ENCODE measurements at places on chromosomes 3 and 15.
A peak's percentile ranks its signal among the peaks of the same experiment; 100 is the strongest.

GRCh38 chr15:29099131-29099880, 170.3 kb downstream of the NSMCE3 start:
- DNase-seq, result no peak

- DNase-seq, result no peak
Measured at GRCh38 chr3:136602818-136603217, 149.4 kb downstream of the STAG1 start.

GRCh38 chr15:90620379-90621067, 90.8 kb downstream of the CRTC3 start:
- DNase-seq, result peak; percentile 79

DNA sequence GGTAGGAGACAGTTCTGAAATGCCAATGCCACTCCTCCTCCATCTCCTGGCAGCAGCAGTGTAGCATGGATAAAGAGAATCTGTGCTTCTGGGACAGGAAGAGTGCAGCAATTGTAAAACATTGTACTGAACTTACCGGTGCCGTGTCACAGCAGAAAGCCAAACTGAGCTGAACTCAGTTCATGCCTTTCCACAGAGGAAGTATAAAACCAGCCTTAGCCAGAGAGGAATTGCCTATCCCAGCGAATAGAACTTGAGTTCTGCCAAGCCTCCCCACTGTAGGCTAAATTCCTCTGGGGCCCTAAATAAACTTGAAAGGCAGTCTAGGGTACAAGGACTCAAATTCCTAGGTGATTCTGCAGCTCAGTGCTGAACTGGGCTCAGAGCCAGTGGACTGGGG, 148.8 kb downstream of the SLC9A9 start:
- no peak for DNase-seq

DNA sequence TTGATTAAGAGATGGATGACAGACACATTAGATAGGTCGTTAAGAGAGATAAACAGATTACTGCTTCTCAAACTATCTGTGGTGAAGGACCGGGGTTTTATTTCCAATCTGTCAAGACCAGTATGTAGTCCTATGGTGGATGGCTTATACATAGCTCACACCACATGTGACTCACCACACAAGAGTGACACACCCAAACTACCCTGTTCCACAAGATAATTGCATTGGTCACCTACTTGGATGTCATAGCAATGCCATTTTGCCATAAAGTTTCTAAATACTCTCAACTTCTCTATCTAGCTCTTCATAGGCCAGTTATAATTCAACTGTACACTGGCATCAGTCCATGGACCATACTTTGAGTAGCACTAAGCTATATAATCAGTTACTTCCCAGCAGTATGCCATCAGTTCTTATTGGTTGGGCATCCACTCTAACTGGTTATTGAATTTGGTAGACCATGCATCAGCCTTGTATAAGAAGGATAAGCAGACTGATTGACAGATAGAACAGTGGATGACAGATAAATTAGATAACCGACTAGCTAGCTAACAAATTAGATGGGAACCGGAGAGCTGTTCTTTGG, 11.6 kb downstream of the WWTR1 start:
- no peak for DNase-seq

DNA sequence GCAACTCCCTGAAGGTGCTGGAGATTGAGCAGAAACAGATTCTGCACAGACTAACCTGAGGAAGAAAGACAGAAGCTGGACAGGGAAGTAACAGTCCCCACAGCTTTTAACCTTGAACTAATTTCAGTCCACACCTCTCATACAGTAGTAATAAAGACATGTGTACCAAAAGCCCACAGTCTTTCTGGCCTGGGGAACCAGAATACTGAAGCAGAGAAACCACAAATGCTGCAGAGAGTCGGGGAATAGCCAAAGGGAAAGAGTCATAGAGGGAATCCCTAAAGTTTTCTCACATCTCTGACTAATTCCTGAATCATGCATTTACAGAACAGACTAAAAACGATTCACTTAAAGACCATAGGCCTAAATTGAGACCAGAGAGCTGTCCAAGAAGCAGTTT, 503.4 kb upstream of the NECTIN3 start:
- DNase-seq, result no peak

GRCh38 chr3:105399611-105400010, 32.9 kb downstream of the ALCAM start:
- no peak for DNase-seq

GRCh38 chr15:95912280-95912625, 418.2 kb upstream of the NR2F2 start:
- no peak for DNase-seq

- DNase-seq, result no peak
Measured at GRCh38 chr3:49712631-49713317, 6.7 kb downstream of the AMIGO3 start.

- no peak for DNase-seq
Measured at GRCh38 chr3:128050597-128050996, 1.6 kb upstream of the SEC61A1 start.

- no peak for DNase-seq
Measured at GRCh38 chr3:179666436-179667035, 13.7 kb downstream of the USP13 start.

- DNase-seq, result no peak
Measured at GRCh38 chr15:27701956-27702355, 397.2 kb downstream of the OCA2 start.

GRCh38 chr3:159829056-159829455, 159.6 kb upstream of the IL12A start:
- DNase-seq, result no peak

DNA sequence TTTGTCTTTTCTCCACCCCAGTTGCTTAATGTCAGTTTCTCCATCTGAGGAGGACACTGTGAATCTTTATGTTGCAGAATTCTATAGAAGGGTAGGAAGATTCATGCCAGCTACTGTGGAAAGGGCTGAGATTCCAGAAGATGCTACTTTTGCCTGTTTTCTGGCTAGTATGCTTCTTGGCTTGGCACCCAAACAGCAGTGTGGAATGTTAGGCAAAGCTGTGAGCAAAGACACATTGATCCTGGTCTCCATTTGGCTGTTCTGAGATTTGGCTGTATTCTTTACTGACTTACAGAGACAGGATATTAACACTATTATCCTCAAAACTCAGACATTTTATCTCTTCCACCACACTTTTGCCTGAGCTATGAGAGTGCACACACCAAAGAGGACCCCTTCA, 39.3 kb downstream of the PDHB start:
- DNase-seq, result no peak

DNA sequence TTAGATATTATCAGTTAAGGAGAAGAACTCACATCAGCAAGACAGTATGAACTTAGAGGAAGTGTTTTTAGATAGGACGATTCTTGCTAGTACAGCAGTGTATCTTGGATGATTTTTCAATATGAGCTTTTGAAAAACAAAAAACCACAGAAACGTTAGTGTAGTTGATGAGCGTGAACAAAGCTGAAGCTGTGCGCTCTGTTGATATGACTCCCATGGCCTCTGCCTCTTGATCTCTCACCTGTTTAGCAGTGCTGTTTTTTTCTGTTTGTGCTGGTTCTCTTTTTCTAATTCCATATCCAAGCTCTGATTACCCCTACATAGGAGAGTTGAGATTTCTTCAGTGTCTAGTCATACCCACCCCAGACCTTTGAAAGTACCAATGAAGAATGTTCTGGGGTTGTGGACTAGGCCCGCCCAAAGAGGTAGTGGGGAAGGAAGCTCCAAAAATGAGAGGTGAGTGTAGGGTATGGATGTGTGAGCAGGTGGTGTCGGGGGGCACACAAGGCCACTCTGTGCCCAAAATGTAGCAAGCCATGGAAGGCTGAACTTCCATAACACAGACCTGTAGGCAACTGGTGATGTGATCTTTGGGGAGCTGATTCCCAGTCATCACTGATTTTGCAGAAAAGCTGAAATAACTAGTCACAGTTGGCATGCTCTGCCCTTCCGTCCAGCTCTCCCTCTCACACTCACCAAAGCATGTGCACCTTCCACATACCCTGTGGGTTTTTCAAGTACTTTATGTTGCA, 20.0 kb upstream of the CMTM7 start:
- no peak for DNase-seq

DNA sequence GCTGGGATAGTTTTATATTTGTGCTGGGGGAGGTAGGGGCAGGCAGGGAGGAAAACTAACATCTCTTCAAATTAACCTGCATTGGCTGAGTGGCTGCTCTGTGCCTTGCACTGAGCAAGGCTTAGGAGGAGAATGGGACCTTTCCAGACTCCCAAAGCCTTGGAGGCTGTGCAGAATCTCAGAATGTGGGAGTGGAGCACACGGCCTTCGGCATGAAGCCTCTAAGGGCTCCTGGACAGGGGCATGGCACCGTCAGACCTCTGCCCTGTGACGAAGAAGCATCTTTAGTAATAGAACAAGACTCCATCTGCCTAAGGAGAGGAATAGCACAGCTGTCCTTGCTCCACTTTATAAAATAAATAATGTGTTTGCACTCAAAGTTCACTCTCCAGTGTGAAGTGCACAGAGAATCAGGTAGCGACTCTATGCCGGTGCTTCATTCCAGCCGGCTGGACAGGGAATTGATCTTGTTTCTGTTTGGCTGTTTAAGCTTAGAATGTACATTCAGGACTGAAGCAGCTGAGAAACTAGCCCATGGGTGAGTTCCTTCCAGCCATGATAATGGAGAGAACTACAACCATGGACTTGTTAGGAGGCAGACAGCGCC, 228.5 kb upstream of the ADAMTS9 start:
- DNase-seq, result no peak

Measured in GF-D8 (cell line).